CD14-positive monocyte (primary cell): ENCODE measurements at places on chromosomes 12 and 14.

GRCh38 chr14:31201111-31201510, 6.5 kb downstream of the HECTD1 start:
- DNase-seq = no peak

DNA sequence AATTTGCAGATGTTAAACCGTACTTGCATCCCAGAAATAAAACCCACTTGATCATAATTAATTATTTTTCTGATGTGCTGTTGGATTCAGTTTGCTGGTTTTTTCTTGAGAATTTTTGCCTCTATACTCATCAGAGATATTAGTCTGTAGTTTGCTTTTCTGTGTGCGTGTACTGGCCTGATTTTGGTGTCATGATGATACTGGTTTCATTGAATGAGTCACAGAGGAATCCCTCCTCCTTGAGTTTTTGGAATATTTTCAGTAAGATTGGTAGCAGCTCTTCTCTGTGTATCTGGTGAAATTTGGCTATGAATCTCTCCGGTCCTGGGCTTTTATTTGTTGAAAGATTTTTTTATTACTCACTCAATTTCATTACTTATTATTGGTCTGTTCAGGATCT, 100.4 kb upstream of the PMCH start:
- no peak for DNase-seq

- peak; percentile 98 for DNase-seq
These were observed 109.9 kb downstream of the NCOR2 start for GRCh38 chr12:124457287-124458219.

DNA sequence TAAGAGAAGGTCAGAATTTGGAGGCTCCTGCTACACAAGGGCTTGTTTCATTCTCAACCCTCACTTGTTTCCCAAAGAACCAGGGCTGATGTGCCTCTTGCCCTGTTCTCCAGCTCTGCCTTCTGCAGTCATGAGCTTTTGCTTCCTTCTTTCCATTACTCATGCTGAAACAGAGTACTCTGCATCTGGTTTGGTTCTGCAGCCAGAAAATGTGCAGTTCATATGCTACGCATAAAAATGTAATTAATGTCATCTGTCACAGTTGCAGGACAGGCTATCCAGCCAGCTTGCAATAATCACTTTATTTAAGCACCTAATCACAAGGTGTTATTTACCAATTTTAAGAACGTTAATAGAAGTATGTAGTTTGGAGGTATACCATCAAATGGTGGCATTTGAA, 150.2 kb downstream of the SRGAP1 start:
- DNase-seq = no peak

DNA sequence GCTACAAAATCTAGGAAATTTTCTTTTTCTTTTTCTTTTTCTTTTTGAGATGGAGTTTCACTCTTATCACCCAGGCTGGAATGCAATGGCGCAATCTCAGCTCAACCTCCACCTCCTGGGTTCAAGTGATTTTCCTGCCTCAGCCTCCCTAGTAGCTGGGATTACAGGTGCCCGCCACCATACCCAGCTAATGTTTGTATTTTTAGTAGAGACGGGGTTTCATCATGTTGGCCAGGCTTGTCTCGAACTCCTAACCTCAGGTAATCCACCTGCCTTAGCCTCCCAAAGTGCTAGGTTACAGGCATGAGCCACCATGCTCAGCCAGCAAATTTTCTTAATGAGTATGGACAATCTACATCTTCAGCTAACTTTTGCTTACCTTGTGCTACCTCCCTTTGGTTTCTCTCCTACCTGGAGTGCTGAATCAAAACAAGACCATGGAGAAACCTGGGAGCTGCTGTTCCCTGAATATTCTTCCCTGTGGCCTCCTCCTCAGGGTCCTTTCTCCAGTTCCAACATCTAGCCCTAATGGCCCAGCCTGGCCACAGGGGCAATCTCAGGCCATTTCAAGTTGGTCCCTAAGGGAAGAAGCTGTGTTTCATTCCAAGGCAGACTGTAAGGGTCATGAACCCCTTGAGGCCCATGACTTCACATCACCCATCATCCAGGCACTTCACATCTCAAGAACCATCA, 74.6 kb upstream of the EGLN3 start:
- DNase-seq = no peak

DNA sequence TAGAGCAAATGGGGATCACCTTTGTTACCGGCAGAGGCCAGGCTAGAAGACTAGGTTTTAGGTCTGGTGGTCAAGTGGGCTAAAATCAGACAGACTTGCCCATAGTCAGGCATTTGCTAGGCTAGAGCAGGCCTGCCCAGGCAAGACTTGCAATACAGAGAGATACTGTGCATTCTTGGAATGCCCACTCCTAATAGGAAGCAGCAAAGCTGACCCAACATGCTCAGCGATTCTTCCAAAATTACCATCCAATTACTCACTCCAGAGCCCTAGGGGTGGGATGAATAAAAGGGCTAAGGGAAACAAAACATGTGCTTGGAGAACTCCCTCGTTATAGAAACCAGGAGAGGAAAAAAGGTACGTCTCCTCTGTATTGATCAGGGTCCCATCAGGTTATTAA, 187.8 kb upstream of the AMIGO2 start:
- no peak for DNase-seq

- DNase-seq = no peak
These were observed 5.6 kb downstream of the REM2 start for GRCh38 chr14:22888662-22889061.

GRCh38 chr12:9883175-9883574, 1.9 kb downstream of the KLRF2 start:
- DNase-seq = no peak

GRCh38 chr12:56040963-56041551, 661 bp upstream of the RPS26 start:
- DNase-seq = no peak

DNA sequence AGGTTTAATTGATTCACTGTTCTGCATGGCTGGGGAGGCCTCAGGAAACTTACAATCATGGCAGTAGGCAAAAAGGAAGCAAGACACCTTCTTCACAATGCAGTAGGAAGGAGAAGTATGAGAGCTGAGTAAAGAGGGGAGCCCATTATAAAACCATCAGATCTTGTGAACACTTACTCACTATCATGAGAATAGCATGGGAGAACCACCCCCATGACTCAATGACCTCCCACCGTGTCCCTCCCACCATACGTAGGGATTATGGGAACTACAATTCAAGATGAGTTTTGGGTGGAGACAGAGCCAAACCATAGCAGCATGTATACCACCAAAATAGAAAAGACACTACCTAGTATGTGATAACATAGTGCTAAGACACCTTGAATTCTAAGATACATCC, 2.9 kb upstream of the HMGA2 start:
- DNase-seq = no peak

GRCh38 chr12:98208816-98209215, 306.6 kb upstream of the TMPO start:
- DNase-seq = no peak

DNA sequence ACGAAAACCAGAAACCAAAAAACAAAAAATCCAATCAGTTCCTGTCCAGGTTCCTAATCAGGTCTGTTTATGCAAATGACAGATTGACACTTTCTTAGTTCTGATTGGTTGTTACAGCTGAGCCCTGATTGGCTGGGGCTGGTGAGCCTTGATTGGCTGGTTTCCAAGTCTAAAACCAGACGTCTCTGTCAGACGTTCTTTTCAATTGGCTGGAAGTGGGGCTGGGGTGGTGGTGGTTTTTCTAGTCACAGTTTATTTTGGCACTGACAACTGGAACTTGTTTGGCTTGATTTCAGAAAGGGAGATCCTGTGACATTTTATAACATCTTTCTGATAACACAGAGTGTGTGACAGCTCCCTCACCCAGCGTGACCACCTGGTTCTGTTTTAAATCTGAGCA, 36.1 kb upstream of the PRICKLE1 start:
- no peak for DNase-seq

GRCh38 chr14:93375673-93376156, 28.7 kb downstream of the COX8C start:
- peak; percentile 60 for DNase-seq
